ENCODE measurements at places on chromosomes 12 and 14.

DNA sequence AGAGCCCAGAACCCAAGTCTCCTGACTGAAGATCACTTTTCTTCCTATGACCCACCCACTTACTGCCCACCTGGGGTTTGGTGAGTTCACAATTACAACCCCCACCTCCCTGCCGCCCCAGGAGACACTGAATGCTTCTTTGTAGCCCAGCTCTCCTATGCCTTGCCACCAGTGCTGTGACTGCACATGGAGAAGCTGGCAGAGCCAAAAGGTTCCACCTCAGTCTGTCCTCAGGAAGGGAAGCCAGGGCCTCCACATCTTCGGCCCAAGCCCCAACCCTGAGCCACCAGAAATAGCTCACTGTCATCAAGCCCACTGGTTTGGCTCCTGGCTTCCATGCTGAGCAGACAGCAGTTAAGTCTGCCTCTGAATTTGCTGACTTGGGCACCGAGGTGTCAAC lies 25.6 kb downstream of the OTUB2 start:
- no peak for DNase-seq

- DNase-seq: no peak
Observed at GRCh38 chr12:51591016-51591901, at the start of gene SCN8A. TSS of gene SCN8A (plus strand) at chr12:51591233. CDS start at chr12:51662818, 71,585 bp downstream.

DNA sequence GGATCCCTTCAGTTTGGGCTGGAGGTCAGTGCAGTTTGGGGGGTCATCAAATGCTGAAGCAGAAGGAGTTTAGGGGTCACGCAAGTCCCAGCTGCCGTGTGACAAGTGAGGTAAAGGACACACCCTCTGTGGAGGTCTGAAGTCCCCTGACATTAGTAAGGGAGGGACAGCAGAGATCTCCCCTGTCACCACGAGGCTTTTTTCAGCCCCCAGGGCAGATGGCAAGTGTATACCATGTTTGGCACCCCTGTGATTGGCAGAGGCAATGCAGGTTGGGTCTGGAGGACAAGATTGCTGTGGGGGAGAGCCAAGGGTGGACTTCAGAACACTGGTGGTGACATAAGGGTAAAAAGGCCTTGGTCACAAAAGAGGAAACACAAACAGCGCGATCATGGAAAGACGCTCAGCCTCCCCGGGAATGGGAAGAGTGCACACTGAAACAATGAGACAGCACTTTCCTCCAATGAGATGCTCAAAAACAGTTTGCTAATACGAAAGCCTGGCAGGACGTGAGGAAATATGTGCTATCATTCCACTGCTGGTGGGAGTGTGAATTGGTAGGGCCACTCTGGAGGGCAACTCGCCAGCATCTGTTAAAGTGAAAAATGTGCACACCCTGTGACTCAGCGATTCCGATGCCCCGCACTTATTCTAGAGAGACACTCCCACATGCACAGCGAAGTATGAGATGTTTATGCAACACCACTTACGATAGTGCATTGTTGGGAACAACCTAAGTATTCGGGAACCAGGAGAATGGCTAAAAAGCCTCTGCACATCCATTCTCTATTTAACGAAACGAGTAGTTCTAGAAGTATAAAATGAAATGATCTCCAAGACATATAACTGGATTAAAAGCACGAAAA lies 14.4 kb upstream of the CD27 start:
- peak; percentile 68 for DNase-seq

DNA sequence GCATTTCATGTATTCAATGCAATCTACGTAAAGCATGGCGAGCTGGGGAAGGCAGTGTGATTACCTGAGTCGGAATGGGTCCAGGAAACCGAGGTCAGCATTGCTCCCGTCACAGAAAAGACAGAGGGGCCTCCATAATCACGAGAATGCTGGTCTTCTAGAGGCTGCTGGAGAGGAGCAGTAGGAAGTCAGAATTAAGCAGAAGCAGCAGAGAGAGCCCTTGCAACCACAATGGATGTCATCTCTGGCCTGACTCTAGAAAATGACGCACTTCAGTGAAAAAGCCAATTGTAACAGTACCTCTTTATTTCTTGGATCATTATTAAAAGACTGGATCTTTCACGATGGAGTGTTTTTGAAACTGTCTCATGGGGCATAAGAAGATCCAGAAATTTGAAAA lies 69.5 kb upstream of the FOXN3 start:
- DNase-seq: no peak

DNA sequence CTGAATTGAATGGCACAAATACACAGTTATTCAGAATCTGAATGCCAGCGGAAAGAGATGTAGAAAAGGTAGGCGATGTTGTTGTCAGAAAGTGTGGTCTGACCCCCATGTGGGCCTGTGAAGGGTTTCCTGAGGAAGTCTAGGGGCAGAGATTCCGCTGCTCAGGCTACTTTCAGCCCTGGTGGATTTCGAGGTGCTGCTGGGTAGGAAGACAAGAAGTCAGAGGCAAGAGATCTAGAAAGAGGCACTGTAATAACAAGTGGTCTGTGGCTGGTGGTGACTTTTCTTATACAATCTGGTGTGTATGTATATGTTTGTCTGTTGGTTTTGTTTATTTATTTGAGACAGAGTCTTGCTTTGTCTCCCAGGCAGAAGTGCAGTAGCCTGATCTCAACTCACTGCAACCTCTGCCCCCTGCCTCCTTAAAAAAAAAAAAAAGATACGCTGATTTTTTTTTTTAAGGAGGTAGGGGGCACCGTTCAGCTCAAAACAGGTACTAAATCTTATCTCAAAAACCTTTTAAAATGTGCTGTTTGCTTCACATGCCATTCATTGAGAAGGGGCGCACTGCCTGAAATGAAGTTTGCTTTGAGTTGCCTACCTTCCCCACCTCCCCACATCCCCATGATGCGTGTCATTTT lies 27.1 kb upstream of the MANSC4 start:
- no peak for DNase-seq

- no peak for DNase-seq
Observed at GRCh38 chr14:95695913-95696312, 9.7 kb downstream of the TCL1B start.

DNA sequence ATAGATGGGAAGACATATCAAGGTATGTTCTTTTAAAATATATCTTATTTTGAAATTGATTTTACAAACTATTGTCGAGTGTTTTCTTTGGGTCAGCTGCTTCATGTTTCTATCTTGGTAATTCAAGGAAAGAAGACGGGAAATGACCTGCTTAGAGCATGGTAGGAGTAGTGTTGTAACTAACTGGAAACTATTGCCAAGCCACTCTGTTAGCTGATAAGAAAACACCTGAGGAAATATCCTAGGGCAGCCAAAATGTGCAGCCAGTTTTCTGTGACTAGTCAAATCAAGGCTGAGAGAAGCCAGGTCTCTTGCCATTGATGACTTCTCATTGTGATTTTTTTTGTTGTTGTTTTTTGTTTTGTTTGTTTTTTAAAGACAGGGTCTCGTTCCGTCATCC lies 30.2 kb downstream of the METAP2 start:
- DNase-seq: no peak

GRCh38 chr14:43877351-43877960 lies 629.6 kb downstream of the FSCB start:
- no peak for DNase-seq

DNA sequence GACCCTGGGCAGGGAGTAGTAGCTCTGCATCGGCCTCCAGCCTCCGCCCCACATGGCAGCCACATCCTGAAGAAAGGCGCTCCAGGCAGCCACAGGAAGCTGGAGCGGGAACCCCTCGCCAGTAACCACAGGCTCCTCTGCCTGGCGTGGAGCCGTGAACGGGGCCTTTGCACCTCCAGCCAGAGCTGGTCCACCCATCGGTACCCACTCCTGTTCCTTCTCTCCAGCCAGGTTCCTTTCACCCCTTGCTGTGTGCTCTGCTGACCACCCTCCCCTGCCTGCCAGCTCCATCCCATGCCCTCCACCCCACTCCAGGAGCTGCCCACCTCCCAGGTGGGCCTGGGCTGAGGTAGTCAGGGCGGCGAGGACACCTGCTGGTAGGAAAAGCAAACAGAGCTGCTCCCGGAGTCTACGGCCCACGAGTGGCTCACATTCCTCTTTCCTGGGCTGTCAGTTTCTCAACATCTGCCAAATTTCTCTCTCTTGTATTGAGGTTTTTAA lies 2.7 kb downstream of the TGFB3 start:
- DNase-seq: no peak

DNA sequence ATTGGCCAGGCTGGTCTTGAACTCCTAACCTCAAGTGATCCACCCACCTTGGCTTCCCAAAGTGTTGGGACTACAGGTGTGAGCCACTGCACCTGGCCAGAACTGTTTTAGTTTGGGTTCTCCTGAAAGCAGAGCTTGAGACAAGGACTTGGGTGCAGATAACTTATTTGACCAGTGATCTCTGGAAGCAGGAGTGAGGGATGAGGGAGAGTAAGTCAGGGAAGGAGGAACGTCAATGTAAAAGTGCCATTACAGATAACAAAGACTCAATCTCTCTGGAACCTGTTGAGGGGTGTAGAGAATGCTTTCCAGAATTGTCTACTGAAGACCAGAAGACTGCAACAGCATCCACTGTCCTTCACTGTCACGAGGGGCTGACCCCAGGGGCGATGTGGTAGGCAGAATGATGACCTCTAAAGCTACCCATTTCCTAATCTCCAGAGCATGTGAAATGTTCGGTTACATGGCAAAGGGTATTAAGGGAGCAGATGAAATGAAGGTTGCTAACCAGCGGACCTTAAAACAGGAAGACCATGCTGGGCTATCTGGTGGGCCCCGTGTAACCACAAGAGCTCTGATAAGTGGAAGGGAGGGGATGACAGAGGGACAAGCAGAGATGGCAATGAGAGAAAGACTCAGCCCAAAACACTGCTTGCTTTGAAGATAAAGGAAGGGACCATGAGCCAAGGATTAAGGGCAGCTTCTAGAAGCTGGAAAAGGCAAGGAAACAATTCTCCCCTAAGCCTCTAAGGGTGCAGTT lies 207.8 kb downstream of the RBM19 start:
- no peak for DNase-seq

GRCh38 chr12:69896653-69897381 lies 71.8 kb downstream of the MYRFL start:
- no peak for DNase-seq

- DNase-seq: no peak
Observed at GRCh38 chr14:94317259-94317658, 5.9 kb downstream of the SERPINA6 start.

DNA sequence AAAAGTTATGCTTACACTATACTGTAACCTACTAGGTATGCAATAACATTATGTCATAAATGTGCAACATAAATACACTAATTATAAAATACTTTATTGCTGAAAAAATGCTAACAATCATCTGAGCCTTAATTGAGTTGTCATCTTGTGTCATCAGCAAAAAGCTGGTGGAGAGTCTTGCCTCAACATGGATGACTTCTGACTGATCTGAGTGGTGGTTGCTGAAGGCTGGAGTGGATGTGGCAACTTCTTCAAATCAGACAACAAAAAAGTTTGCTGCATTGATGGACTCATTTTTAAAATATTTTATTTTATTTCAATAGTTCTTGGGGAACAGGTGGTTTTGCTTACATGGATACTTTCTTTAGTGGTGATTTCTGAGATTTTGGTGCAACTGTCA lies 93.9 kb upstream of the AMN1 start:
- no peak for DNase-seq

- DNase-seq: no peak
Observed at GRCh38 chr14:36517242-36518030, 2.6 kb downstream of the NKX2-1 start.

DNA sequence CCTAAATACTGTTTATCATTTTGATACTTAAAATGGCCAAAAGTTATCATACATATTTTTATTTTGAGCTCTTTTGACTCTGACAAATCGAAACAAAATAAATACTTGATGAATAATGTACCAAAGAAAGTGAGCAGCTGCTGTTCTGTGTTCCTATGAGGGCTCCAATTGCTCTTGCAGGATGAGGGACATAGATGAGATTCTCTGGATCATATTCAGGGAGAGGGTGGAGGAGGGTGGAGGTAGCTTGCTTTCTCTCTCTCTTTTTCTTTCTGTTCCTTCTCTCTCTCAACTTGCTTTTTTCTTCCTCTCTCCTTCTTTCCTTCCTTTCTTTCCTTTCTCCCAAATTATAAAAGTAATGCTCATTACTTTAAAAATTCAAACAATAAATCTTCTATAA lies 8.9 kb upstream of the MYH7 start:
- no peak for DNase-seq

- no peak for DNase-seq
Observed at GRCh38 chr12:77847680-77848431, 17.2 kb downstream of the NAV3 start.

GRCh38 chr12:40010899-40011774 lies 94.7 kb downstream of the SLC2A13 start:
- no peak for DNase-seq

DNA sequence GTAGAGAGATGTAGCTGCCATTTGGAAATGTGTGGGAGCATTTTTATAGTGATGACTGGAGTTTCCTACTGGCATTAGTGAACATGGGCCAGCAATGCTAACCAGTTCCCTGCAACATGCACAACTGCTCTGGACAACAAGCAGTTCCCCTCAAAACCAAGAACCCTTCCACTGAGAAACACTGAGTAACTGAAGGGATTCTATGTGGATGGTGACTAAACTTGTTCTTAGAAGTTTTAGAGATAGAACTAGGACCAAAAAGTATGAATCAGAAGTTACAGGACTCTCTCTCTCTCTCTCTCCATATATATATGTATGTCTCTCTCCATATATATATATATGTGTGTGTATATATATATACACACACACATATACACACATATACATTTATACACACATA lies 7.9 kb downstream of the SERPINA10 start:
- no peak for DNase-seq

GRCh38 chr14:53842938-53843337 lies 113.7 kb downstream of the BMP4 start:
- no peak for DNase-seq

- DNase-seq: no peak
Observed at GRCh38 chr12:278046-278445, 15.4 kb upstream of the SLC6A13 start.

DNA sequence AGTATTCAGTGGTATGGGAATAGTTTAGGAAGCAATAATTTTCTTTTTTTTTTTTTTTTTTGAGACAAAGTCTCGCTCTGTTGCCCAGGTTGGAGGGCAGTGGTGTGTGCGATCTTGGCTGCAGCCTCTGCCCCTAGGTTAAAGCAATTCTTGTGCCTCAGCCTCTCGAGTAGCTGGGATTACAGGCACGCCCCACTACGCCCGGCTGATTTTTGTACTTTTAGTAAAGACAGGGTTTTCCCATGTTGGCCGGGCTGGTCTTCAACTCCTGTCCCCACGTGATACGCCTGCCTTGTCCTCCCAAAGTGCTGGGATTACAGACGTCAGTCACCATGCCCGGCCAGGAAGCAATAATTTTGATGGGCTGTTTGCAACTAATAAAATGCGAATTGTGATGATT lies 62.1 kb downstream of the ATG14 start:
- DNase-seq: no peak
